Activated CD4-positive, alpha-beta T cell treated with anti-CD3 and anti-CD28 coated beads, Interleukin-2, Interleukin-6, amounts not matched to agents 100 ng/mL and 50 ng/mL, durations not matched to agents 16 hours and 8 hours (primary cell): ENCODE measurements at places on chromosomes 5 and 9.

DNA sequence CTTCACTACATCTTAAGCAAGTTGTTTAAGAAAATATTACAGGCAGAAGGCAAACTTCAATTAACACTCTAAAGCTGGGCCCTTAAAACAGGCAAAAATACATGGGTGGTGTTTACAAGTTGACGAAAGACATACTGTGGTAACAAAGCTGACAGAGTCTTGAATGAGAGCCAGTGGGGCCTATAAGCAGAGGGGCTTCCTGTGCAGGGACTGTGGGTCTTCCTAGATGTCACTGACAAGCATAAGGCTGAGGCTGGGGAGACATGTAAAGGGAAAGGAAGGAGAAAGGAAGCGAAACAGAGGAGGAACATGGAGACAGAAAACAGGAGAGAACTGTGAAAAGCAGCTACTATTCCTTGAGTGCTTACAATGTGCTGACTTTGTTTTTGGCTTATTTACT, 308.0 kb upstream of the RPS23 start:
- DNase-seq, result no peak

DNA sequence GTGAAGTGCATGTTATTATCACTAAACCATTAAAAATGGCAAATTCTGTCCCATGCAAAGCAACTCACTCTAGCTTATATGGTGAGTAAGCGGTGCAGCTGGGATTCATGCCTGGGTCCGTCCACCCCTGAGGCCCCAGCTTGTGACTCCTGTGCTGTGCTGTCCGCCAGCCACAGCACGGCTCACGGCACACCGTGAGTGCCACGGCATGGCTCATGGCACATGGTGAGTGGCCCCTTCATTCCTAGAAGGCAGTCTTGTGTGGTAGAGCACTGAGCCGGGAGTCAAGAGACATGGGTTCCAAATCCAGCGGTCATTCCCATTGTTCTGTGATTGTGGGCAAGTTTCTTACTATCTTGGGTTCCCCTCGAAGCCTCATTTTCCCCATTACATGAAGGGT, 18.8 kb downstream of the RGS3 start:
- no peak for DNase-seq

DNA sequence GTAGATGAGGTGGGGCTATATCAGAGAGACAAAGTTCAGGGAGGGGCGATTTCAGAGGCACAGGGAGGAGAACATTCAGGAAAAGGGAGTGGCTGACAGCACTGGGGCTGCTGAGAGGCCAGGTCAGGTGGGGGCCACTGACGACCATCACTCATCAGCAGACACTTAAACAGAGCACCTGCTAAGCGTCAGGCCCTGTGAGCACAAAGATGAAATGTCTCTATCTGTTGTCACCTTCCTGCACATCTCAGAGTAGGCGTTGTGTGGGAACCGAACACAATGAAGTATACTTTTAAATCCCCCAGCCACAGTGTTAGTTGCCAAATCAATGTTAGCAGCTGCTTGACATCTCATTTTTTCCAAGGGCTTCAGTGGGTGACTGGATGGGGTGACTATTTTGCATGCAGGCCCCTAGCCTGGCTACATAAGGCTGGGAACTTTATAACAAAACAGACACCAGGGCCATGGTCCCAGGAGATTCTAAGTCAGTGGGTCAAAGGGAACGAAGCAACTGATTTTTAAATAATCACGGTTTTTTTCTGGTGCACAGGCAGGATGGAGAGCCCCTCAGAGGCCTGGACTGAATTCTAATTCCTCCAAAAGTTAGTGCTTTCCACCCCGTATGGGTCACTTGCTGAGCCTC, 31.1 kb upstream of the ANKRD18A start:
- DNase-seq, result no peak

DNA sequence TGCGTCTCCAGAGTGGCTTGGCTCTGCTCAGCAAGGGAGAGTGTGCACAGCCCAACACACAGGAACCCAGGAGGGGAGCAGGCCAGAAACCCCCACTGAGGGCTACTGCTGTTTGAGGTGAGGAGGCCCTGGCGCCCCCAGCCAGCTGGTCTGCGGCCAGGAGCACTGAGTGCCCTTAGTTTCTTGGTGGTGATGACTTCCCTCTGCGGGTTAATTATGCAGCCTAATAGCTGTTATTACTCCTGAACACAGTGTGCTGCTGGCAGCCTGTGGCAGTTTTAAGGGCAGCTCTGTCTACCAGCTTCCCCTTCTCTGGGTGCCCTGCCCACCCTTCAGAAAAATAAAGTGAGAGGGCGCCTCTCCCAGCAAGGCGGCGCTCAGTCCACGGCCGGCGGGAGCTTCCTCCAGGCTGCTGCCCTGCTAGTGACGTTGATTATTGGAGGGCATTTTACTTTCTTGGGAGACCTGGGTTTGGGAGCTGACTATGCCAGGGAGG, 19.2 kb downstream of the GADD45G start:
- no peak for DNase-seq

GRCh38 chr5:180598797-180599589, 7.7 kb upstream of the SCGB3A1 start:
- DNase-seq, result no peak

GRCh38 chr9:6460189-6460768, 47.3 kb downstream of the UHRF2 start:
- no peak for DNase-seq
